ENCODE measurements at places on chromosomes 12 and 14. TPM values are rescaled to one million over a fixed set of nuclear protein-coding genes. Genes with fewer than 3 reads are reported as not detected.

- no peak for DNase-seq
- H3K4me1 ChIP-seq, result peaks cover 17% of the 10 kb centered on the region
- H3K27me3 ChIP-seq, result no peaks in the 10 kb centered on the region
- no peaks in the 10 kb centered on the region for H3K36me3 ChIP-seq
Observed at GRCh38 chr12:58416236-58416635, 474.9 kb downstream of the ATP23 start.

GRCh38 chr14:58354808-58355207, 40.9 kb upstream of the TOMM20L start:
- H3K27me3 ChIP-seq, result no peaks in the 10 kb centered on the region
- no peak overlapping the region for H3K4me3 ChIP-seq
- peaks cover 5% of the 10 kb centered on the region for H3K4me1 ChIP-seq
- DNase-seq, result no peak
- peak overlapping the region; percentile 38 for H3K27ac ChIP-seq
- peaks cover 10% of the 10 kb centered on the region for H3K36me3 ChIP-seq

- H3K4me1 ChIP-seq, result no peaks in the 10 kb centered on the region
- H3K27ac ChIP-seq, result no peak overlapping the region
- DNase-seq, result no peak
- H3K27me3 ChIP-seq, result no peaks in the 10 kb centered on the region
- H3K4me3 ChIP-seq, result no peak overlapping the region
Observed at GRCh38 chr12:13503094-13503835, 306.7 kb downstream of the EMP1 start.

- no peak overlapping the region for H3K4me3 ChIP-seq
- no peak overlapping the region for H3K27ac ChIP-seq
- DNase-seq, result no peak
- no peaks in the 10 kb centered on the region for H3K27me3 ChIP-seq
- no peaks in the 10 kb centered on the region for H3K36me3 ChIP-seq
- H3K4me1 ChIP-seq, result no peaks in the 10 kb centered on the region
Observed at GRCh38 chr14:34931206-34931605, 51.6 kb upstream of the SRP54 start.

The KRT73 gene
- not detected for total RNA-seq
